ENCODE measurements at places on chromosomes 5 and 9.
A peak's percentile ranks its signal among the peaks of the same experiment; 100 is the strongest.

GRCh38 chr9:130368631-130369103 is 76.1 kb upstream of the ASS1 start:
- peak; percentile 2 for DNase-seq

GRCh38 chr5:59792983-59793585 is 100.4 kb downstream of the PDE4D start:
- no peak for DNase-seq

DNA sequence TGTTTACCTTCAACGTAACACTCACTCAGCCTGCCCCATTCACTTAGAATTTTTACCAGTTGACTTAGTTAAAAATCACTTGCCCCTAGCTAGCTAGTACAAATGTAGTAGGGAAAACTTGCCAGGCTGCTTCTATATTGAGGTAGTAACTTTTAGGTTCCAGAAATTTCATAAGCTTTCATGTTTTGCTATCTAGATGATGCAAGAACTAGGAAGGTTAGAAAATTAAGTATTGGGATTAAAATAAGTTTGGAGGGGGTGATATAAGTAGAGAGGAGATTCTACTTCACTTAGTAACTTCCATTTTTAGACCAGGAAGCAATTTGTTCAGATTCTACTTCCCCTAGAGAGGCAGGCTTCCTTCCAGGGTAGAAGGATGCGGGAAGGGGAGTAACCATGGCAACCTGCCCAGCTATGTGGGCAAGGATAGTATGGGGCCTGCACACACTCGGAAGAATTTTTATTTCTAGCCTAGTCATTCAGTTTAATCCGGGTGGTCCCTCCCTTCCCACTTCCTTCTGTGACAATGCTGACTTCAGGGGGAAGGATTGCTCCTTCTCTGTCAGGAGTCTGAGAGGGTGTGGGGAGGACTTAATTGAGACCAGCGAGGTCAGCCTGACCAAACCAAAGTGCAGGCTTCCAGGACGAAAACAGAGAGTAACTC is 4.2 kb downstream of the DAB2 start:
- DNase-seq, result no peak

DNA sequence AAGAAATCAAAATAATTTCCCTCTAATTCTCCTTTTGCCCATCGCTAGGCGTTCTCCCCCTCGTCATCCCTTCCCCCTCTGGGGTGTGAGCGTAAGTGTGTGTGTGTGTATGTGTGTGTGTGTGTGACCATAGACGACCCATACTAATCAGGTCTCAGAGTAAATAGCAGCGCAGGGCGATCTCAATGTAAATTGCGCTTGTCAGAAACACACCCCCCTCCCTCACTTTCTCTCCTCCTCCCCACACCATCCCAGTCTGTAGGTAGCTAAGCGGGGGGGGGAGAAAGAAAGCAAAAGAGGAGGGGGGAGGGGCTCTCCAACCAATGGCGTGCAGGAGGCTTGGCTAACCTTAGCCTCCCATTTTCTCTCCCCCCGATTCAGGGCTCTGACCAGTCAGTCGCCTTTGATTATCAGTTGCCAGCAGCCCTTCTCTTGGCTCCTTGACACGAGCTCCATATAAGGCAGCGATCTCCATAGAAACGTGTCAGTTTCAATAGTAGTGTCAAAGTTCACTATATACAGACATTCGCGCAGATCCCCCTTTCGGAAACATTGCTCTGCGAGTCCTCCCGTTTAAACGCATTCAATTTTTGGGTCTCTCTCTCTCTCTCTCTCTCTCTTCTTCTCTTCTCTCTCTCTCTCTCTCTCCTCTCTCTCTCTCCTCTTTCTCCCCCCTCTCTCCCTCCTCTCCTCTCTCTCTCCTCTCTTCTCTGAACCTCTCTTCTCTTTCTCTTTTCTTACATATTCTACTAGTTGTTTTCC is at the start of gene NR2F1:
Gene NR2F1, plus strand, starts transcription at position 546 of the 762 bp plus-strand sequence. CDS start 1,802 bp downstream, outside the sequence.
- DNase-seq, result no peak

- DNase-seq, result no peak
Observed at GRCh38 chr9:7676609-7677156, 122.9 kb downstream of the DMAC1 start.

DNA sequence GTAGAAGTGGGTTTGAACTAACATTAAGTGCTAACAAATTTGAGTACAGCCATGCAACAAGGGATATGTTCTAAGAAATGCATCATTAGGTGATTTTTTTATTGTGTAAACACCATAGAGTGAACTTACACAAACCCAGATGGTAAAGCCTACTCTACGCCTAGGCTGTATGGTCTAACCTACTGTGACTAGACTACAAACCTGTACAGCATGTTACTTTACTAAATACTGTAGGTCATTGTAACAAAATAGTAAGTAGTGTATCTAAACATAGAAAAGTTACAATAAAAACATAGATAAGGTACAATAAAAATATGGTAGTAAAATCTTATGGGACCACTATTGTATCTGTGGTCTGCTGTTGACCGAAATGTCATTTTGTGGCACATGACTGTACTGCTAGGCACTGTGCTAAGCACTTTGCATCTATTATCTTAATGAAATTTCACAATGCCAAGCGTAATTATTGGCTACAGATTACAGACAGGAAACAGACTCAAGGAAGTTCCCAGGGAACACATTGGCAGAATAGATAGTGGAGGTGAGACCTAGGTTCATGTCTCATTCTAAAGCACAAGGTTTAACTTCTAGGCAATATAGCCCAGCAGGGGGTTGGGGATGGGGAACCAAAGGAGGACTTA is 62.7 kb downstream of the ATP10B start:
- no peak for DNase-seq

DNA sequence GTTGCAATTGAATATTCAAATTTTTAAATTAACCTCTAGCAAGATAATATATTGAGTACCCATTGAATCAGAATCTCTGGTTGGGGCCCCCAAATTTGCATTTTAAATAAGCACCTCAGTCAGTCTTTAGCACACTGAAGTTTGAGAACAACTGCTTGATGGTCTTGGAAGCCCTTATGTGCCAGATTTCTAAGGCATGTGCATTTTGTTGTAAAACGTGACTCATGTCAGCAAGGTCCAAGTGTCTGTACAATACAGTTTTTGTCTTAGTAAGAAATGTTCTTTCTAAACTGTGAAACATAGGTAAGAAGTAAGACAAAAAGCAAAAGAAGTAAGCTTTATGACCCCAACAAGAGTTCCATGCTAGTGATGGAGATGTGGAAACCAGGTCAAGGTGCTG is 59.1 kb upstream of the PHF2 start:
- DNase-seq, result no peak

DNA sequence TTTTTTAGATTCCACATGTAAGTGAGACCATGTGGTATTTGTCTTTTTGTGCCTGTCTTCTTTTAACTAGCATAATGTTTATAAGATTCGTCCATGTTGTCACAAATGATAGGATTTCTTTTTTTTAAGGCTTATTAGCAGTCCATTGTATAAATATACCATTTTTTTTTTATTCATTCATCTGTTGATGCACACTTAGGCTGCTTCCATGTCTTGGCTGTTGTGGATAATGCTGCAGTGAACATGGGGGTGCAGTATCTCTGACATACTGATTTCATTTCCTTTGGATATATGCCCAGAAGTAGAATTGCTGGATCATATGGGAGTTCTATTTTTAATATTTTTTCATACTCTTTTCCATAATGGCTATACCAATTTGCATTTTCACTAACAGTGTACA is 48.7 kb downstream of the KIAA1958 start:
- DNase-seq, result no peak

GRCh38 chr9:88749420-88749819 is 214.4 kb downstream of the NXNL2 start:
- no peak for DNase-seq

DNA sequence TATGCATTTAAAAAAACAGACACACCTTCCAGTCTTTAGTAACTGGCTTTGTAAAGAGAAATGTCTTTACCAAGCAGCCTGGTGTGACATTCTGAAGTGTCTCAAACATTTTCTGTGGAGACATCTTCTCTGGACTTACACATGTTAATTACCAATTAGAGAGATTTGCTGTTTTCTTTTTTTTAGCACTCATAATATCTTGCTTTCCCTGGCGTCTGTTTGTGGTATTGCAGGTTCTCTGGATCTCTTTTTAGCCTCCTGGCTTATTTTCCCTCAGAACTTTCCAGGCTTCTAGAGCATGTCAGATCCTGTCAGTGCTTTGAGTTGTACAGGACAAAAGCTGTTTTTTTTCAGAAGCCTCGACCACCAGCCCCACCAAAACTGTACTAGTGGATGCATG is 92.5 kb downstream of the MSX2 start:
- DNase-seq, result no peak

DNA sequence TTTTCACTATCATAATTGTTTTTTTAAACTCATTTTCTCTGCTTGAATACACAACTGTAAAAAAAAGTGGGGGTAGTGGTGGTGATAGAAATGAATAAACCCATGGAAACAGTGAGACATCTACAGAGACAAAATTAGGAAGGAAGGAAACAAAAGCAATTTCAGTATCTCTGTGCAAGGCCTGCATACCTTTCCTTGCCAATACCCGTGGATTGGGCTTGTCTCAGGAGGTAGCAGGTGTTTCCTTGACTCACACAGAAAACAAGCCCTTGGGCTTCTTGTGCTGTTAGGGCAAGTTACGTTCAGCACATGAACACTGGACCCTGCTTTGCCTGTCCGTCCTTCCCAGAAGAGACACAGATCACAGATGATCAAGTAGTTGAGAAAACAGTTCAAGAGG is 372.2 kb downstream of the ZSWIM6 start:
- DNase-seq, result no peak

DNA sequence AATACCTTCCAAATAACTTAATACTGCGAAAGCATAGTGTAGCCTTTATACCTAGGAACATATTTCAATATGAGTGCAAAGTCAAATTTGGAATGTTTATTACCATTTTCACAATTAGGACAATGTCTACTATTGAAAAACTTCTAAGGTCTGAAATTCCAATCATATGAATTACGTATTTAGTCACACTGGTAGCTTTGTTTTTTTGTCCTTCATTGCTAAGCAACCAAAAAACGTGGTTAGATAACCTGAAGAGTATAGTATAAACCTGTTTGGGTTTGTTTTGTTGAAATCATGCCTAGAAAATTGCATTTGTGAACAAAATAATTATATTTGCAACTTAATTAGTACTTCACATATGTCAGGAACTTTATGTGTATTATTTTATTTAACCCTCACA is 134.2 kb downstream of the FBXO4 start:
- no peak for DNase-seq

DNA sequence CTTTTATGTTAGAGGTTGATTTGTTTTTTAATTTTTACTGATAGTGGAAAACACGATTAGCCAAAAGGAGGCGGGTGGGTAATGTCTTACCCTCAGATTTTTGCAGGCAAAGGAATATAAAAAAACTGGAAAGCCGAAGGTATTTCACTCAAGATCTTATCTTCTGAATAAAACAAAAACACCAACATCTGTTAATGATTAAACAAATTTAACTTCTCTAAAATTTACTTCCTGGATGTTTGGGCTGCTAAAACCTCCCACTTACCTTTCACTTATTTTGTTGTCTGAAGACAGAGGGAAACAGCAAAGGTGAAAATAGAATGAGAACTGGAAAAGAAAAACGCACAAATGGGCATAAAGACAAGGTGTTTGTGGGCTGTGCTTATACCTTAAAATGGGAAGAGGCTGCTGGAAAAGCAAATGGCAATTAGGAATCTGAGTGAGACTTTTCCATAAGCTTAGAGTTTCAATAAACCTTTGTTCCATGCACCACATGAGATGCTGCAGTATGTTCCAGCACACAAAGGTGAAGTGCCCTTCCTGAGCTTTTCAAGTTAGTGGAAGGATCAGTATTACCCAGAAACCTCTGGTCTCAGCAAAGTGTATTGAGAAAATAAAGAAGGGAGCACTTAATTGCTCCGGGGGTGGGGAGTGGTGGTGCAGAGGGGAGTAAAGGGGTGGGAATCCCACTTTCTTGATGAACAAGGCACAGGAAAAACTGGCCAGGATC is 298.3 kb downstream of the BNC2 start:
- no peak for DNase-seq

DNA sequence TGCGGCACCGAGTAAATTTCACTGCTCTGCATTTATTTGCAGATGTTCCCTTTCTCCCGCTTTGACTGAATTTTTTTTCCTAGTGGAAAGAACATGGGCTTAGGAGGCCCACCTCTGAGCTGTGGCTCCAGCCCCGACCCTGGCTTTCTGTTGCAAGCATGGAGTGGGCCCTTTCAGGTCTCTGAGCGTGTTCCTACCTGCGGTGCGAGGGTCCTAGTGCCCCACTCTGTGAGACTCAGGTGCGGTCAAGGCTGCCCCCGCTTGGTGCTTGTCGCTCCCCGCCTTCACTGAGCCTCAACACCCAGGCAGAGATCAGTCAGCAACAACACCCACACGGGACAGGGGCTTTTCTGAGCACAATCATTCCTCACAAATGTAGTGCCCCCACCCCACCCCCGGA is 32.0 kb downstream of the SLC6A3 start:
- no peak for DNase-seq

DNA sequence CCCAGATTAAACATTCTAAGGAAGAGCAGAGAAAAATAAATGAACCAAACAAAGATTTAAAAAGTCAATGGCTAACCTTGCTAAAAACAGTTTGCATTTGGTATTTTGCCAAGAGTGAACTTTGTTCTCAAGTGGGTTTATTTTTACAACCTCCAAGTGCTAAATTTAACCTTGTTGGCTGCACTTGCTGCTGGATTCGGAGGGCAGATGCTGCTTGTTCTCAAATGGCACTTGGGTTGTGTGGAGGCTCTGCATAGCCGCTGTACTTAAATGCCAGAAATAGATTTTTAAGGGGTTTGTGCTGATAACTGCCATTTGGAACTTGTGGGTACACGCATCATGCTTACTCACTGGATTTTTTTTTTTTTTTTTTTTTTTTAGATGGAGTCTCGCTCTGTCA is 13.3 kb upstream of the SPATA24 start:
- DNase-seq, result no peak

- no peak for DNase-seq
Observed at GRCh38 chr9:78821126-78821822, 524.3 kb downstream of the PSAT1 start.

DNA sequence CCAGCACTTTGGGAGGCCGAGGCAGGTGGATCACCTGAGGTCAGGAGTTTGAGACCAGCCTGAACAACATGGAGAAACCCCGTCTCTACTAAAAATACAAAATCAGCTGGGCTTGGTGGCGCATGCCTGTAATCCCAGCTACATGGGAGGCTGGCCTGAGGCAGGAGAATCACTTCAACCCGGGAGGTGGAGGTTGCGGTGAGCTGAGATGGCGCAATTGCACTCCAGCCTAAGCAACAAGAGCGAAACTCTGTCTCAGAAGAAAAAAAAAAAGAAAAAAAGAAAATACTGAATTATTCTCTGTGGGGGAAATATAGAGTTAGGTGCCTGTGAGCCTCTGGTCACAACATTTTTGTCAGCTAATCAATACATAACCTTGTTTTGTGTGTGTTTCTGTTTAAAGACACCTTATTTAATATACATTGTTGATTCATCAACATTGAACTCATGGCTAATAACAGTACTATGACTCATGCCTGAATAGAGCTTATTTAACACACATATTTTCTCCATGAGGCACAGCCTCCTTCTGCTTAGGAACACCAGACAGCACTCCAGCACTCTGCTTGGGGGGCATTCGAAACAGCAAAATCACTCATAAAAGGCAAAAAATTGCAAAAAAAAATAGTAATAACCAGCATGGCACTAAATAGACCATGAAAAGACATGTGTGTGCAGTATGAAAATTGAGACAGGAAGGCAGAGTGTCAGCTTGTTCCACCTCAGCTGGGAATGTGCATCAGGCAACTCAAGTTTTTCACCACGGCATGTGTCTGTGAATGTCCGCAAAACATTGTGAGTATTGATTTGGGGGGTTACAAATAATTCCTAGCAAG is at the start of gene IL31RA:
Gene IL31RA, plus strand, starts transcription at position 519 of the 836 bp plus-strand sequence. Its CDS starts 214 bp downstream, at position 733.
- no peak for DNase-seq
